Bronchial smooth muscle cell (primary cell): ENCODE measurements at places on chromosomes 7 and 10. TPM values are rescaled to one million over a fixed set of nuclear protein-coding genes. Genes with fewer than 3 reads are reported as not detected.

The SVOPL gene
- total RNA-seq, result not detected in 2 replicates

The FRMD4A gene
- total RNA-seq, result 10.6 and 12.9 TPM in 2 replicates

The TUBAL3 gene
- not detected in 2 replicates for total RNA-seq

The CALHM1 gene
- total RNA-seq, result not detected in 2 replicates

The USP54 gene
- 4.4 and 7.8 TPM in 2 replicates for total RNA-seq

The KCNH2 gene
- total RNA-seq, result under 0.01 and 0.17 TPM in 2 replicates

The SPDYE2B gene
- total RNA-seq, result not detected in 2 replicates

The ADGRA1 gene
- total RNA-seq, result not detected in 2 replicates

The YWHAG gene
- 49.5 and 52.2 TPM in 2 replicates for total RNA-seq

The FAM25G gene
- not detected in 2 replicates for total RNA-seq

The KIFBP gene
- 15.0 and 21.6 TPM in 2 replicates for total RNA-seq

The NPFFR1 gene
- total RNA-seq, result under 0.01 TPM in 1 of 2 replicates, not detected in the other

The ACBD7 gene
- total RNA-seq, result 0.43 and 0.79 TPM in 2 replicates

The RPA3 gene
- total RNA-seq, result 14.8 and 27.4 TPM in 2 replicates

The SPRN gene
- 0.17 and 0.63 TPM in 2 replicates for total RNA-seq

The TRIM73 gene
- 0.94 and 1.1 TPM in 2 replicates for total RNA-seq

The FZD8 gene
- 5.3 and 6.0 TPM in 2 replicates for total RNA-seq

The GGCT gene
- total RNA-seq, result 8.5 and 22.5 TPM in 2 replicates

The PLOD3 gene
- 75.1 and 96.5 TPM in 2 replicates for total RNA-seq

The EIF5AL1 gene
- 0.09 and 0.32 TPM in 2 replicates for total RNA-seq

The SCIN gene
- total RNA-seq, result 0.16 TPM in 1 of 2 replicates, not detected in the other

The CARD11 gene
- under 0.01 TPM in 1 of 2 replicates, not detected in the other for total RNA-seq

The SUGCT gene
- total RNA-seq, result 18.8 and 21.0 TPM in 2 replicates

The HTRA1 gene
- total RNA-seq, result 88.8 and 155 TPM in 2 replicates

The EPHB6 gene
- total RNA-seq, result under 0.01 and 1.2 TPM in 2 replicates

The SPDYE2 gene
- not detected in 2 replicates for total RNA-seq

The ICA1 gene
- under 0.01 and 0.09 TPM in 2 replicates for total RNA-seq

The SEPHS1 gene
- total RNA-seq, result 22.9 and 28.2 TPM in 2 replicates

The ZNF746 gene
- 9.2 and 9.9 TPM in 2 replicates for total RNA-seq

The PPP1R17 gene
- under 0.01 TPM in 1 of 2 replicates, not detected in the other for total RNA-seq

The HKDC1 gene
- total RNA-seq, result under 0.01 and 0.77 TPM in 2 replicates

The CFAP70 gene
- 1.4 and 2.1 TPM in 2 replicates for total RNA-seq

The HYAL4 gene
- total RNA-seq, result not detected in 2 replicates

The ZNF316 gene
- total RNA-seq, result 11.0 and 11.6 TPM in 2 replicates

The OGDH gene
- 48.1 and 50.7 TPM in 2 replicates for total RNA-seq

The PLXNA4 gene
- total RNA-seq, result 0.47 and 2.5 TPM in 2 replicates

The AKR1E2 gene
- total RNA-seq, result 3.8 and 9.3 TPM in 2 replicates

The EN2 gene
- under 0.01 TPM in 1 of 2 replicates, not detected in the other for total RNA-seq

The SAMD9L gene
- total RNA-seq, result 11.0 and 16.2 TPM in 2 replicates

The EEPD1 gene
- 7.1 and 13.0 TPM in 2 replicates for total RNA-seq

The AGBL3 gene
- 0.32 and 0.52 TPM in 2 replicates for total RNA-seq

The C10orf105 gene
- under 0.01 and 0.09 TPM in 2 replicates for total RNA-seq

The MBL2 gene
- not detected in 2 replicates for total RNA-seq

The LIPJ gene
- under 0.01 and 0.16 TPM in 2 replicates for total RNA-seq

The CALHM2 gene
- total RNA-seq, result 21.8 and 31.4 TPM in 2 replicates

The FAM24B gene
- total RNA-seq, result 7.3 and 10.7 TPM in 2 replicates

The NHLRC2 gene
- 4.7 and 6.9 TPM in 2 replicates for total RNA-seq

The VWDE gene
- total RNA-seq, result under 0.01 and 0.16 TPM in 2 replicates

The CLRN3 gene
- total RNA-seq, result not detected in 2 replicates

The BCAP29 gene
- total RNA-seq, result 32.8 and 34.5 TPM in 2 replicates

The POLR2J3 gene
- 18.1 and 21.8 TPM in 2 replicates for total RNA-seq
